ENCODE measurements at places on chromosomes 11 and 22. TPM values are rescaled to one million over a fixed set of nuclear protein-coding genes. Genes with fewer than 3 reads are reported as not detected.
A peak's percentile ranks its signal among the peaks of the same experiment; 100 is the strongest.

DNA sequence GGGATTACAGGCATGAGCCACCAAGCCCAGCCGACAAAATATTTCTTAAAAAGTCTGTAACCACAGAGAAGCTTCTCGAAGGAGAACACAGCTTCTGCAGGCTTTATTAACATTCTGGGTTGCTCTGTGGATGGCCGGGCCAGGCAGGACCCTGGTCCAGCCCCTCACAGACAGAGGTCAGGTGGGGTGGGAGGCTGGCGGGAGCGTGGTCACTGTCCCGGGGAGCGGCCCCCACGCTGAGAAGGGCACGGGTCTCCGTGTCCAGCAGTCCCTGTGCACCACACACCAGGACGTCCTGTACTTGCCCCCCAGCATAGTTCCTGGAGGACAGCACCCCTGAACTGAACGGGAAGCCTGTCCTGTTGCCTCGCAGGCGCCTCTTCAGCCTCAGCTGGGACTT is 19.4 kb downstream of the DRD4 start:
- H3K27ac ChIP-seq: peak overlapping the region; percentile 60
- no peak for DNase-seq
- H3K27me3 ChIP-seq: no peaks in the 10 kb centered on the region
- no peak overlapping the region for H3K4me3 ChIP-seq
- peaks cover 47% of the 10 kb centered on the region for H3K4me1 ChIP-seq
- H3K36me3 ChIP-seq: peaks cover 16% of the 10 kb centered on the region

DNA sequence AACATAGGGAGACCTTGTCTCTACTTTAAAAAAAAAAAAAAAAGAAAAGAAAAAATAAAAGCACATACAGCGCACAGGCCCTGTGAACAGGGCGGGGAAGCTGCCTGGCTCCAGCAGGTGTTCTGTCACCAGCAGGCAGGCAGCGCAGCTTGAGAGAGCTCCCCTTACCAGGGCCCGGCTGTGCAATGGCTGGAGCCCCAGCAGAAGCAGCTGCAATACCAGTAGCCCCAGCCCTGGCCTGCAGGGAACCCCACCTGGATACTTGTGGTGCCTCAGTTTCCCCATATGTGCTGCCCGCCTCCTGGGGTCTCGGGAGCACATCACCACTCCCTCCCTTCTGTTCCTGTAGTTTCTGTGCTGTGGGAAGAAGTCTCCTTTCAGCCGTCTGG is 12.3 kb downstream of the TSPAN32 start:
- no peak overlapping the region for H3K27ac ChIP-seq
- no peaks in the 10 kb centered on the region for H3K4me1 ChIP-seq
- H3K4me3 ChIP-seq: no peak overlapping the region
- H3K27me3 ChIP-seq: peaks cover 36% of the 10 kb centered on the region
- H3K36me3 ChIP-seq: no peaks in the 10 kb centered on the region

OR52I2 gene
- not detected for total RNA-seq

TEX12 gene
- total RNA-seq: not detected

DNA sequence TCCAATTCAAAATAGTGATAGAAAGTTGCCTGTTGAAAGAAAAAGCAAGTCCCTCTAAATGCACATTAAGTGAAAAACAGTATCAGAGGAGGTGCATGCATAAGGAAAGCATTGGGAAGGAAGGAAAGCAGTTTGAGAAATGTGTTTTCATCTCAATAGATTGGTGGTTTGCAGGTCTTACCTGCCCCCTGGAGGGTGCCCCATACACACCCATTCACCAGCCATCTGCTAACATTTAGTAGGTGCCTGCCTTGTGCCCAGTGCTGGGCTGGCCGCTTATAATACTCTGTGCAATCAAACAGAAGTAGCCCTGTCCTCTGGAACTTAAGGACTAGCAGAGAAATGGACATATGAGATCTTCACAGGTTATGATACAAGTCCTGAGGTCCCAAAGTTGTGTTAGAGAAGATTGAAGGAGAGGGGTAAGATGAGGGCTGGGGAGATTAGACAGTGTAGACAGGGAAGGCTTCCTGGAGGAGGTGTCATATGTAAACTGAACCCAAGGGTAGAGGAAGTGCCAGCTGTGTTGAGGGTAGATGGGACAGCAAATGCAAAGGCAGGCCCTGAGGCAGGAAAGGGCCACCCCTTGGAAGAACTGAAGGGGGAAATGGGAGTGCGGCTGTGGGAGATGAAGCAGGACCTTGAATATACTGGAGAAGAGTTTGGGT is 184.2 kb downstream of the MN1 start:
- H3K4me3 ChIP-seq: no peak overlapping the region
- H3K4me1 ChIP-seq: no peaks in the 10 kb centered on the region
- no peaks in the 10 kb centered on the region for H3K36me3 ChIP-seq
- DNase-seq: no peak

All from HepG2 (cell line).